ENCODE measurements at places on chromosomes 11 and 22.

GRCh38 chr11:114181752-114182151 is 114.4 kb upstream of the NNMT start:
- no peak for DNase-seq

DNA sequence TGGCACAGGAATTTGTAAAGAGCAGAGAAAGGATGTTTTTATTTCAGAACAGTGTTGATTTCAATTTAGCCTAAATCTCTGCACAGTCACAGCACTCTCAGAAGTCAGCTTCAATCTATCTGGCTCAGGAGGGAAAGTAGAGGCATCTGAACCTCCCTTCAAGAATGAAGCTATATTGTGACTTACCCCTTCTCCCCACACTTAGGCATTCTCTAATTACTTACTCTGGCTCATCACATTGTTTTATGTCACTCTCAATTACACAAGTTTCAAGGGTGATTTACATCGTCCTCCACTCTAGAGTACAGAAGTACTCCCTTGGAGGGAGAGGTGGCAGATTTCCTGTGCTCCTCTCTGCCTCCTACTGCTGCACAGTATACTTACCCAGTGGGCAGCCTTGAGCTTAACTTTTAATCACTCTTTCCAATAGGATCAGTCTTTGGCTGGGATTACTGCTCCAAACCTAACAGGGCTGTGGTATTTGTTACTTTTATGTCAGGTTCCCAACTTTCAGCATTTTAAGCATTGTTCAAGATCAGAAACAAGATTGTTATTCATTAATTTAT is 211.4 kb downstream of the AASDHPPT start:
- DNase-seq, result no peak

GRCh38 chr22:46047841-46048595 is 71.1 kb upstream of the WNT7B start:
- peak; percentile 72 for DNase-seq

DNA sequence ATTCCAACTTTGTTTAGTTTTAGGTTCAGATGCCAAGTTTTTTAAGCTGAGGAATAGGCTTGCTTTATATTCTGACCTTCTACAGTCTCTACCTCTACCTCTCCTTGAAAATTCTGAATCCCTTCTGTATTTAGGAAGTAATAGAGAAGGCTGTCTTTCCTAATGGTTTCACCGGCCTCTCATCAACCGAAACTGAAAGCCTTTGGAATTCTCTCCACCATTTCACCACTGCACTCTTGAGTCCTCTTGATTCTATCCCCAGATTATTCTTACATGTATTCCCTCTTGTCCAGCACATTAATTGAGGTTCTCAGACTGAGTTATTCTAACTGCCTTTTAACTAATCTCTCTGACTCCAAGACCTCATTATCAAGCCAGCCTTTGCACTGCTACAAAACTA is 67.7 kb upstream of the PICALM start:
- DNase-seq, result peak; percentile 76

GRCh38 chr22:42180349-42180842 is 49.8 kb upstream of the CYP2D6 start:
- DNase-seq, result no peak

DNA sequence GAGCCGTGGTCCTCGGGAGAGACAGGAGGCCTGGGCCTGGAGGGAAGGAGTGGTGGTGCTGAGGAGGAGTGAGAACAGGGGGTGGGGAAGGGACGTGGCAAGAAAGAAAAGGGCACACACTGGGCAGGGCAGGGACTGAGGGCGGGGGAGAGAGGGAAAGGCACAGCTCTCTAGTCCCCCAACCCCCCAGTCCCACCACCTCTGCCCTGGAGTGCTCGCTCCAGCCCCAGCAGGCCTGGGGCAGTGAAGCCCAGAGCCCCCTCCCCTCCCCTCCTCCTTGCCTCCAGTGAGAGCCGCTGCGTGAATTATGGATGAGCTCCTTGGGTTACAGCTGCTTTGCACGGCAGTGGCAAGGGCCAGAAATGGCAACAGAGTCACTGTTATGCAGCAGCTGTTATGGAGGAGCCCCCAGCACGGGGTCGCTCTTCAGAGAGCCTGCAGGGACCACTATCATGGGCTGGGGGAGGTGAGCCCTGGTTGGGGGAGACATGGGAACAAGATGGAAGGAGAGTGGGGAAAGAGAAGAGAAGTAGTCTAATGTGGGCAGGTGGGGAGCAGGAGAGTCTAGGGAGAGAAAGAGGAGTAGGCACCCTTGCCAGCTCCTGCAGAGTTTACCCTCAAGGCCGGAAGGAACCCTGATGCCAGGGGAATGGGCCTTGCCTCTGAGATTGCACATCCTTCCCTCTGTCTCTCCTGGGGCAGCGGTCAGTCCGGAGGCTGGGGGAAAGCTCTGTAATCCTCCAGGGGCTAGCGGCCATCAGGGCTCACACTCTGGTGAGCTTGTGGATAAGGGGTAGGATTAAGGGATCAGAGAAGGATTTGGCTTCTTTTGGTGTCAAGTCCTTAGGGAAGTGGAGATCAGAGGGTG is 3.6 kb downstream of the RTN4RL2 start:
- DNase-seq, result no peak

- peak; percentile 79 for DNase-seq
These were observed 9.8 kb downstream of the SCN4B start for GRCh38 chr11:118142809-118143208.

DNA sequence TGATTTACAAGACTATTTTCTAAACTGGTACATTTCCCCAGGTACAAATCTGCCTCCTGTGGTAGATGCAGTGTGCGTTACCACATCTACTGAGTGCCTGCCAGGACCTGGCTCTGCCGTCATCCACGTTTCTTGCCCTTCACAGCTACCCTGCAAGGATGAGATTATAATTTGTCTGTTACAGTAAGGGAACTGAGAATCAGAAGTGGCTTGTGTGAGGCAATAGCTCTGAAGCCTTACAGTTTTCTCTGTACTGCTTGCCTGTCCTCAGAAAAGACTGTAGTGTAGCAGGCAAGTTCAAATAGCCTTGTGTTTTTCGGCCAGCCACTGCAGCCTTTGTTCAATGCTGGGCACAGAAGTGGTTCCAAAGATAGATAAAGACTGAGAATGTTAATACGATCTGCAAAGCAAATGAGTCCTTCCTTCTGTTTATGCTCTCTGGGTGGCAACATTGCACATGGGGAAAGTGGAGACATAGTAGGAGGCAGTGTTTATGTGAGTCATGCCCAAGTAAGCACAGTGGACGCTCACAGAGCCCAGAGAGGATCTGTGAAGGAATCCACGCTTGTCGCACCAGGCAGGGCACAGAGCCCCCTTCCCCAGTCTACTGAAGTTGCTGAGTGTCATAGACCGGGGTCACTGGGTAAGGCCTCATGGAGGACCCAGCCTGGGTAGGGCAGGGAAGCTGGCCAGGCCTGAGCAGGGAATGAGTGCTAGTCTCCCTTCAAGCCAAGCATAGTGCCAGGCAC is 49.1 kb downstream of the MICAL2 start:
- peak; percentile 80 for DNase-seq

- DNase-seq, result no peak
These were observed 6.9 kb downstream of the BARX2 start for GRCh38 chr11:129382583-129382982.

DNA sequence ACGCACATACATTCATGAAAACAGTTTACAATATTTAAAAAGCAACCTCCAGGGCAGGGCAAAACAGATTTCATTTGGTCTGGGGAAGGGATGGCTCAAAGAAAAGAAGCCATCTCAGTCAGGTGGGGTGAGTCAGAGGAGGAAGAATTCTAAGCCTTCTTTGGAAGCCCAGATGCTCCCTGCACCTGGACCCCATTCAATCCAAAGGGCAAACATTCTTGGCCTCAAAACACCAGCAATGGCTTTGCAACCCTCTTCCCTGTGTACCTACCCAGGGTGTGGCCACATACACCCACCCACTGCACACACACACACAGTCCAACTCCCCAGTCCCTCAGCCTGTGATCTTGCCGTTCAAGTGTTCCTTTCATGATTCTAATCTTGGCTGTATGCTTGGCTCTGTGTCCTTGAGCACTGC is 2.0 kb downstream of the KCNE3 start:
- DNase-seq, result no peak

DNA sequence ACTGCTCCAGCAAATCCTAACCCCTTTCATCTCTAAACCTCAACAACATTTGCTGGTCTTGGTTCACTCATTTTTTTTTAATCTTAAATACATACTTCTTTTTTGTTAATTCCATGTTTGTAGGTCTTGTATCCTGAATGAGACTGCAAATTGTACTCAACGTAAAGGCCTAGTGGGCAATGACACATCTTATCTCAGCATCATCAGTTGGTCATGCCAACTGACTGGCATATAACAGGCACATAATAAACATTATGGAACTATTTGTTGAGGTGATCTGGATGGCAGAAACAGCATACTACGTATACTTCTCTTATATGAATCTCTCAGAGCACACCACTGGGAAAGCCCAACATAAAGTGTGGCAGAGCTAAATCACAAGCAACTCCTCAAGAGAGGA is 116.7 kb downstream of the RBFOX2 start:
- DNase-seq, result no peak

DNA sequence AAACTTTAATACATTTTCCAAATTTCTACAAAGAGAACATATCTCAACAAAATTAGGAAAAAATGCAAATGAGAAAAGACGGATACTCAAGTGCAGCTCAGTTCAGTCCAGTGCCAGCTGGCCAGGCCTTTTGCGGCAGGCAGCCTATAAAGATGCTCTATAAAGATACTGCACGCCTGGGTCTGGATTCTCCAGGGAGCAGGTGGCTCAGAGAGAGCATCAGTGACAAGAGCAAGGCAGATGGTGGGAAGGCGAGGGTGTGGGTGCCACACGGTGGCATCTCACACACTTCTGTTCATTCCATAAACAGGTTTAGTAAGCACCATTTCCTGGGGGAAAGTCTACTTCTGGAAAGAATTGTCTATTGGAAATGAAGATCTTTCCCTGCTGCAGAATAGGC is 18.1 kb upstream of the SCN3B start:
- no peak for DNase-seq

- DNase-seq, result peak; percentile 98
These were observed 21.7 kb upstream of the PDGFB start for GRCh38 chr22:39266398-39267030.

DNA sequence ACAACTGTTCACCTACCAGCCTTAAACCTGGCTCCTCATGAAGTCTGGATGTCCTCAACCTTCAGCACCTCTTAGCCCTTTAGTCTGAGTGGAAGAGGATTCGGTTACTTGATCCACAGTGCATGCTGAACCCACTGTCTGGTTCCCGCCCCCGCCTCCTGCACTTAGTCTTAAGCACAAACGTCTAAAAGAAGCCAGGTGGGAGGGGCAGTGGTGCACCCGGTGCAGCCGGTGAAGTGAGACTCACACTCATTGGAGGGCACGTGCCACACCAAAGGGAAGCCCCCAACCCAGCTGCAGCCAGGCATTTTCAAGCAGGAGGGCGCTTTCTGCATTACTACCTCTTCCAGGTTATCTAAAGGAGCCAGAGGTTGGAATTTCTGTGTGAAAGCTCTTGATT is 146.8 kb downstream of the COMMD9 start:
- DNase-seq, result no peak

DNA sequence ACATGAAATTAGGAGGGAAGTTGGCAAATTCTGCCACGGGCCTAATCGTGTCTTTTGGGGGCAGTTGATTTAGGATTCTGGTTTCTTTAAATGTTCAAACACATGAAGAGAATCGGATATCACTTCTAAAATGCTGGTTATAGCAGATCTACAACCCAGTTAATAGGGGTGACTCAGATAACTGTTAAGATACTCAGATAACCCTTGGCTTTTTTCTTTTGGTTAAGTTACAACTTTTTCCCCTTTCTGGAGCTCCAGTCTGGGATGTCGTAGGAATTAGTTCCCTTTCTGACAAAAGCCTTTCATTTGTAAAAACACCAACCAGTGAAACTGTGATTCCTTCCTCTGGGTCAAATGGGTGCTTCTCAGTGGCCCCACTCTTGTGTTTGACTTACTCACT is 976 bp downstream of the DEPDC7 start:
- DNase-seq, result peak; percentile 37

GRCh38 chr11:126355926-126356897 is 726 bp downstream of the ST3GAL4 start:
- peak; percentile 96 for DNase-seq

DNA sequence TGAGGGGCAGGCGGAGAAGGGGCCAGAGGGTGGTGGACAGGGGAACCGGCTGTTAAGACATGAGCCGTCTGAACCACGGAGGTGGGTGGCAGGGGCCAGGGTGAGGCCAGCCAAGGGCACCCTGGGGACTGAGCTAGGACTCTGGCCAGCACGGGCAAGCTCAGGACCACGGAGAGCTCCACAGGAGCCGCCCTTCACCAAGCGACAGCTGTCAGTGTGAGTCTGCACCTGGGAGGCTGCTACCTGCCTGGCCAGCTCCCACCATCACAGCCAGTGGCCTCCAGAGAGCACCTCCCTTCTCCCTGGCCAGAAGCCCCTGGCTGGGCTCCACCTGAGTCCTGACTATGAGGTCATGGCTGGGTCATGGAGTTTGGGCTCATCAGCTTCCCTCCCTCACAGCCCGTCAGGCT is 21.6 kb downstream of the MGAT3 start:
- no peak for DNase-seq

- no peak for DNase-seq
These were observed 635 bp downstream of the PRR5 start for GRCh38 chr22:44702479-44703198.

DNA sequence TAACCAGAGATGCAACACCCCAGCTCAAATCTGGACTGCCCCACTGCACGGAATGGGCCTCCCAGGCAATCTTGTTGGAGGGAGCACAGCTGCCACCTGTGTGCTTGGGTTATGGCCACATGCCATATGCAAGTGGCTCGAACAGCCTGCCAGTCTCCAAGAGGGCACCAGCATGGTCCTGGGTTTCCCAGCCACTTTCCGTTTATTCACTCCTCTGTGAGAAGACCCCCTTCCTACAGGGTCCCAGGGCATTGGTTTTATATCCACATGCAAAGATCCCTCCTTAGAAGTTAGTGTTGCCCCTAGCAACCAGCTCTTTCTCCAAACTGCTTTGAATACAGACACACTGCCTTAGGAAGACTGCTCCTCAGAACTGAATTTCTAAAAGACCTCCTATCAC is 487.8 kb downstream of the BUD13 start:
- DNase-seq, result no peak

DNA sequence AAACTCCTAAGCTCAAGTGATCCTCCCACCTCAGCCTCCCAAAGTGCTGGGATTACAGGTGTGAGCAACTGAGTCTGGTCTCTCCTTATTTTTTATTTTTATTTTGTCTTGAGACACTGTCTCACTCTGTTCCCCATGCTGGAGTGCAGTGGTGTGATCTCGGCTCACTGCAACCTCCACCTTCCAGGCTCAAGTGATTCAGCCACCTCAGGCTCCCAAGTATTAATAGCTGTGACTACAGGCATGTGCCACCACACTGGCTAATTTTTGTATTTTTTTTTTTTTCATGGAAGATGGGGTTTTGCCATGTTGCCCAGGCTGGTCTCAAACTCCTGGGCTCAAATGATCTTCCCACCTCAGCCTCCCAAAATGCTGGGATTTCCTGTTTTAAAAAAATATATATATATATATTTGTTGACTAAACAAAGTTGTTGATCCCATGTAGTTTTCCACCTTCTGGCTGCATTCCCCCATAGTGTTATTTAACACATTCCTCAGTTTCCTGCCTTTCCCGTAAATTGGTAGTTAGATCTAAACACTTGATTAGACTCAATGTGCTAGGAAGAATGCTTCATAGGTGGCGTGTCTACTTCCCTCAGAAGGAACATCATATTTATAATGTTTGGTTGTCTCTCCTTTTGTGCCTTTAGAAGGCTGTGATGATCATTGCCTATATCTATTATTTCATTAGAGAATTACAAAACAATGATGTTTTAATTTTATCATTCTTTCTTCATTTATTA is 38.8 kb downstream of the LRRC32 start:
- no peak for DNase-seq

GRCh38 chr22:40368836-40369235 is 1.6 kb upstream of the SGSM3 start:
- DNase-seq, result peak; percentile 74
